Cardiac ventricle fibroblast (primary cell): ENCODE measurements at places on chromosomes 3 and 15. TPM values are rescaled to one million over a fixed set of nuclear protein-coding genes. Genes with fewer than 3 reads are reported as not detected.

WDR82 gene
- 48.1 and 50.2 TPM in 2 replicates for total RNA-seq

CYP19A1 gene
- 0.83 and 1.1 TPM in 2 replicates for total RNA-seq

MYEF2 gene
- total RNA-seq: 0.29 TPM in 1 of 2 replicates, not detected in the other

PLCH1 gene
- total RNA-seq: not detected in 2 replicates

AADACL2 gene
- not detected in 2 replicates for total RNA-seq

EPHB3 gene
- 2.9 and 3.2 TPM in 2 replicates for total RNA-seq
